NCI-H1436 treated with DMSO at 0.1 percent for 48 hours (cell line): ENCODE measurements at places on chromosomes 7 and 10.

DNA sequence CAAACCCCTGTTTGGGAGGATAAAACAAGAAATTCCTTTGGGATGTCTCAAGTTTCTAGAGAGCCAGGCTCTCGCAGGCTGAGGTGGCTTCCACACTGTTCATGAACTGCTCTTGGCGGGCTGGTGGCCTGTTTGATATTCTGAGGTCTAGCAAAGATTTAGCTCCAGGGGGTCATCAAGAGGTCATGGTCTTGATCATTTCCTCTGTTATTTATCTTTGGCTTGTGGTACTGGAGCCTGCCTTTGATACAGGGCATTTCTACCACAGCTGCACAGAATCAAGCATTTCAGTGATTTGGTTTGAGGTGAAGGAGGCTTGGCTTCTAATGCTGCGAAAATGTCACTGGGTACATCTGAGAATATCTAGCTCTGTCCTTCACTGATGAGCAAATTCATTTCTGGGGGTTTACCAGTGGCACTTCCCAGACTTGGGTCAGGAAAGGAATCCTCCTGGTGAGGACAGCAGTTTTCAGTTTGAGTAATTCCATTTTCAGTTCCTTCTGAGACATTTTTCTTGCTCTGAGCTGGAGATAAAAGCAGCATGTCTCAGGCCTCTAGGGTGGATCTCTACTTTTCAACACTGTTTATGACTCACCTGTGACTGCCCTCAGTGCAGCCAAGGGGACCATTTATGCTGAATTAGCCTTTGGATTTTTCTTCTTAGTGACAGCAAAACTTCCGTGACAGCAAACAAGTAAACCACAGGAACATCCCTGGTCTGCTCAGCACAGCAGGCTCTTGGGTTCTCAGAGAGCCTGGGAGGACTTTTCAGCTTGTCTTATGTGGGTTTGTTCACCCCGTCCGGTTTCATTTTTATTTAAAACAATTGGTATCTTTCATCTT is 312.0 kb downstream of the RNLS start:
- DNase-seq, result no peak

DNA sequence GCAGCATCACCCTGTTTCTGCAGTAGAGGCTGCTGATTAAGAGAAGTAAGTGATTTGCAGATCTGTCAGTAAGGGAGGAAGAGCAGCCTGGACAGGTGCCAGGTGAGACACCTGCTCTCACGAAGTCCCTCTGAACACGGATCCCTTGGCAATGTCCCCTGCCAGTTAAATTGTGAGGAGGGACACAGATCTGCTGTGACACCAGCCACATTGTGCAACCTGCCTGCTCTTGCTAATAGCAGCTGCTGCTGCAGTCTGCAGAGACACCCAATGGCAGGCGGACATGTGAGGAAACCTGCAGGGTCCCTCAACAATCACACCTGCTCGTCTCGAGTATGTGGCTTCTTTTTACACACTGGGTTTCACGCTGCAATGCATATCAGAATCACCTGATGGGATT is 31.9 kb downstream of the ANXA11 start:
- no peak for DNase-seq

DNA sequence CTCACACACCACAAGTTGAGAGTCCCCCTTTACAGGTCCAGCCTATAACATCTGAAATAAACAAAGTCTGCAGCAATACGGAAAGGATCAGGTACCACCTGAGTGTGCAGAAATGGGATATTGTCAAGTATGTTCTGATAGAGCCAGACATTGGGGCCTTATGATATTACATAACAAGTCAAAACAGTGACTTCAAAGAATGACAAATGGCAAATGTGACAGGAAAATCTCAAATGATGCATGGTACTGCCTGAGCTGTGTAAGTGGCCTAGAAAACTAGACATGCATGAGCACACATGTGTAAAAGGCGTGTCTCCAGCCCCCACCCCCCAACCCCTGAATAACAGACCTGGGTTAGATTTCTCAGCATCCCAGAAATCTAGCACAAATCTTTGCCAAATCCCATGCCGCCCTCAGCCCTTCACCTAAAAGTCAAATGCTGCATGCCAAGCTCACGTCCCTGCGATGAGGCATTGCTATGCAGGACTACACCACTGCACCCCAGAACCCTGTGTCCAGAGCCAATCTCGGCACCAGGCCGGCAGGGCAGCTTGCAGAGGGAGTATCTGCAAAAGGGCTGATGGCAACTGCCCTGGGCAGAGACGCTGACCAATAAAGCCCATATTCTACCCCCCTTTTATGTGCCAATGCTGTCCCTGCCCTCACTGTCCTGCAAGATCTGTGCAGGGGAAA is 58.8 kb downstream of the PRKAG2 start:
- no peak for DNase-seq

GRCh38 chr7:4809091-4809591 is 33.7 kb downstream of the AP5Z1 start:
- no peak for DNase-seq

GRCh38 chr7:26580711-26581110 is 283.7 kb downstream of the SKAP2 start:
- no peak for DNase-seq
